Head of caudate nucleus (tissue), 42 donors: ENCODE measurements at places on chromosomes 2 and 18.
A peak's percentile ranks its signal among the peaks of the same experiment; 100 is the strongest.

DNA sequence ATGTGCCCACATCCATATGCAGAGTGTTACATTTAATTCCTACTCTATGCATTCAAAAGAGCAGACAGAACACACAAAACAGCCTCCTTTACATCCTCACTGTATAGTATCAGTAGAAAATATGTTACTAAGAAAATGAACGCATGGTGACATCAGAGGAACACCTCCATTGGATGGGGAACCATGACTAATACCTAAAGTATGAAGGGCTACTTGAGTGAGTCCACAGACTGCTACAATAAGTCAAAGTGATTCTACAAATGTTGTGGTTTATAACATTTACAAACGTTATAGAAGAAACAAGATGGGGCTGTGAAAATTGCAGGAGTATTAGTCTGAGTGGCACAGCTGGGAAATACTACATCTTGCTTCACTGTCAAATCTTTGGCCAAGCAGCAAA is 1830.9 kb upstream of the PIK3C3 start:
- no peak for DNase-seq

GRCh38 chr18:39455285-39455684 is 1889.7 kb upstream of the CELF4 start:
- DNase-seq = peak; percentile 45

DNA sequence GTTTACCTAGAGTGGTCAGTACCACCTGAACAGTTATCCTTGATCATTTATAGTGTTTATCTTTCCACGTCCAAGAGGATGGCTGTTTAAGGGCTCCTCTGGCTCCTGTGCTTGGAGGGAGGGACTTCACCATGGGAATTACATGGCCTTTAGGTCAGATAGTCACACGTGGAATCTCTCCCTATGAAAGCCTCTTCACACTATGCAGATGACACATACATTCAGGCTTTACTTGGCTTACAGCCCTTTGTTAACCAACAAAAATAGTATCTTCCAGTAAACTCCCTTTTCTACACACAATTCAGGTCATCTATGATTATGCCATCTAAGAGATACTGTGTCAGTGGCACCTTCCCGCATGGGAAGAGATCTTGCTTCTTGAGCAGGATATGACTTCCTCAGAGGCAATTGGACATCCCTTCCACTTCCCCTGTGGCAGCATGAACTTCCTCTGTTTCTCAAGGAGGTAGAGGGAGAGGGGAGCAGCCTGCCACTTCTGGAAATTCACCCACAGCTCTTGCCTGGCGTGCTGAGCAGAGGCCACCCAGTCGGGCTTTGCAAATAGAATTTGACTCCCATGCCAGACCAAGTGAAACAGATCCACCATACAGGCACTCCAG is 53.5 kb downstream of the COLEC12 start:
- no peak for DNase-seq

DNA sequence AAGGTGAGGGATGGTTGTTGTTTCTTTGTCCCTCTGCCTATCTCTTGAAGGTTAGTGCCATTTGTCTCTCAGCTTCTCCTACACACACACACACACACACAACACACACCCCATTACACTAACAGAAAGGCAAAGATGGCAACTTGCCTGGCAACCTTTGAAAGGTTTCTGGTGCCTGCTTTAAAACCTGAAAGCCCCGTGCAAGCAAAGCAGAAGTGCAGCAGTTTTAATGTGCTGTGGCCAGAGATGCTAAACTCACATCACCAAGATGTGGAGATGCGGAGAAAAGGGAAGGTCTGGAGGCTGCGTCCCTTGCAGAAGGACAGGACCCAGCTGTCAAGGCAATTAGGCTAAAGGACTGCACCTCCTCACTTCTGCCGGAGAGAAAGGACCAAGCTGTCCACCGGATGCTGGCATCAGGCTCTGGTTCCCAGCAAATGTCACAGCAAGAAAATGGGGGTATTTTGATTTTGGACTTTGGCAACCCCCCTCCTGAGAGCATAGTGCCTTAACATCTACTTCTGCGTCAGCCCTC is 196.4 kb downstream of the ARL4C start:
- DNase-seq = no peak

DNA sequence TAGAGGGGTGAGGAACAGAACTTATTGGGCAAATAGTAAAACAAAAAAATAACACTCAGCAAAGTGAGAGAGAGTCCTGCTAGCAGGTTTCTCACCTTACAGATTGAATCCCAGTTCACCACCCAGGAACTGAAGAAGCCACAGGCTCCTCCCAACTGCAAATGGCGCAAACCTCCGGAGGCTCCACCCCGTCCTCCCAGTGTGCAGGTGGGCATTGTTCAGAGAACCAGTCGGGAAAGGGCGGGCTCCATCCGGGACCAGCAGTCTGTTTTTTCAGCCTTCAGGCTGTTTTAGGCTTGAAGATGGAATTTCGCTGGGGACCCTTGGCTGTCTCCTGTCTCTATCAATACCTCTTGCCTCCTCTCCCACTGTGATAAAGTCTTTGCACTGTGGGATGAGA is 317.5 kb downstream of the PARD3B start:
- DNase-seq = no peak

GRCh38 chr18:68837665-68838451 is 40.0 kb downstream of the CCDC102B start:
- DNase-seq = no peak

- DNase-seq = no peak
These were observed 181.2 kb downstream of the FAM124B start for GRCh38 chr2:224220586-224221255.

DNA sequence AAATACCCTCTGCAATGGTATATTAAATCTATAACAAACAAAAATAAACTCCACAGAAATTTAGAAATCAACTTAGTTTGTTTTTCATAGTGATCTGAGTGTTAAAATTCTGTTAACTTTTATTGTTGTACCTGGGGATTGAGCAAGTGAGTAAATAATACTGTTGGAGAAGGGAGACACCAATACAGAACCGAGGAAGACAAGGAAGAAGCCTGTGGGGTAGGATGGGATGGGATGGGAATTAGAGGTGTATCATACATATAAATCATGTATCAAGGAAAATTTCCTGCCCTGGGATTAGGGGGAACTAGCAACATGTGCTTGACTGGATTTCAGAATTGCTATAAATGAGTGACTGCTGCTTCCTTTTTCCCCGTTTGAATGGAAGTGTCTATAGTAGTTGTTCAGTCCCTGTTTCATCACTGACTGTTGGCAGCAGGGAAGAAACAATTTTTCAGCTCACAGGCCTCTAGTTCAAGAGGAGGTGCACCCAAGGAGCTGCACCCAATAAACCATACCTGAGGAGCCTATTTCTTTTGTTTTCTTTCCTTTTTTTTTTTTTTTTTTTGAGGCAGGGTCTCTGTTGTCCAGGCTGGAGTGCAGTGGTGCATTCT is 53.1 kb downstream of the SP110 start:
- DNase-seq = no peak

- no peak for DNase-seq
These were observed 417.1 kb downstream of the SOCS6 start for GRCh38 chr18:70705831-70706416.

DNA sequence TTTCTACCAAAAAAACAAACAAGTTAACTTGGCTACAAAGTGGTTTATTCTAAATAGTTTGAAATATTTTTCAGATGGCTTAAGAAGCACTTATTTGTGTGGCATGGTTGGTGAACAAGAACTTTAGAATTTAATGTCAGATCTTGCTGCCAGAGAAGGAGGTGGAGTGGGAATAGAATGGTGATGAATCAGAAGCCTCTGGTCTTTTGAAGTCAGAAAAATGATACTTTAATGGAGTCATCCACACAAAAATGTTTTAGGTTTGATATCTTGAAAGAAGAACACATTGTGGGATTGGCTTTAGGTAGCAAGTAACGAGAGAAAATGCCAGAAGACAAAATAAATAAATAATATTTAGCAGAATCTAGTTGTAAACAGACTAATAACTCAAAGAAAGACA is 243.1 kb upstream of the FANCL start:
- DNase-seq = no peak

DNA sequence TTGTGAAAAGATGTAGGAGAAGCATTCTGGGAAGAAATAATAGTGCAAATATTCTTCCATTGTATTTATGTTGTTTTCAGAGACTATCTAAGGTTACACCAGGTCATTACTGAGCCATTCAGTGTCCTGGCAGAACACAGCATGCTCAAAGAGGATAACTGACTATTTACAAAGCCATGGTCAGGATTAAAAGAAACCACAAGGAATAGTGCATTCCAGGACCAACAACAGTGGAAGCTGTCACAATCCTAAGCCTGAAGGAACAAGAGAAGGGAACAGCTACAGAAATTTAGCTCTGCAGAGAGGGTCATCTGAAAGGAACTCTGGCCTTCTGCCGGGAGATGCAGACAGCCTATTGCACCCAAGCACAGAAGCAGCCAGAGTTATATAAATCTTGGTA is 116.7 kb downstream of the DSC3 start:
- no peak for DNase-seq

- no peak for DNase-seq
These were observed 47.8 kb upstream of the SLC4A10 start for GRCh38 chr2:161576421-161576820.

DNA sequence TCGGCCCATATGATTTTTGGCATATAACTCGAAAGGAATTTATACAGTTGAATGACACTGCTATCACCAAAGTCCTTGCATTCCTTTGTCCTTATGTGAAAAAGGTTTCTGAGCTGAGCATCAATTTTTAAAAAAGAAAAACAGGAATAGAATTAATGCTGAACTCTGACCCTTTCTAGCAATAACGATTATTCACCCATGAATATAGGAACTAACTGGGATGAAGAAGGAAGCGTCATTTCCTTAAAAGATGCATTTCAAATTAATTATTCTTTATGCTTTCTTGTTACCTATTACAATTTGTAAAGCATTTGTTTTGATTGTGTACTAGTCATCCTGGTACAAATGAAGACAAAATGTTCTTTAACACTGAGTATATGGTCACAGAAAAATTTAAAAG is 19.3 kb downstream of the TMEM247 start:
- no peak for DNase-seq

- DNase-seq = no peak
These were observed 27.7 kb upstream of the CHMP1B start for GRCh38 chr18:11823545-11823944.

DNA sequence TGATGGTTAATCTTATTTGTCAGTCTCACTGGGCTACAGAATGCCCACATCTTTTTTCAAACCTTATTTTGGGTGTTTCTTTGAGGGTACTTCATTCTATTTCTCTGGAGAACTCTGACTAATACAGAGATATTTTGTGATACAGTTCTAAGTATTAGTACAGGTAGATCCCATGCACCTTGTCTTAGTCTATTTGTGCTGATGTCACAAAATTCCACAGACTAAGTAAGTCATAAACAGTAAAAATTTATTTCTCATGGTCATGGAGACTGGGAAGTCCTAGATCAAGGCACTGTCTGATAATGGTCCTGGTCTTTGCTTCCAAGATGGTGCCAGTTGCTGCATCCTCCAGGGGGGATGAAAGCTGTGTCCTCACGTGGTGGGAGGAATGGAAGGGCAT is 68.6 kb upstream of the EPHA4 start:
- no peak for DNase-seq
